ENCODE measurements at places on chromosomes 16 and 17.

DNA sequence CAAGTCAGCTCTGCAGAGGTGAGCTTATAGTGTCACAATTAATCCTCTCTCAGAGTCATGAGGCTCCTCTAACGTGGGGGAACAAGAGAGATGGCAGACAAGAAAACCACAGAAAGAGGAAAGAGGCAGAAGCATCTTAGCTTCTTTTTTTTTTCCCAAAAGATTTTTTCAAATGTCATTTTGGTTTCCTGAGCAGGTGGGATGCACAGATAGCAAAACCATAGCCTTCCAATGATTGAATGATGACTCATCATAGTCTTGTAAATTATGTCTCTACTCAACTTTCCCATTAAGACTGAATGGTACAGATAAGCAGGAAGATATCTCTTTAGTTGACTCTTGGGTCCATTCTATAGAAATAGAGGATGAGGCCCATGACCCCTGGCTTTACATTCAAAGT lies 162.8 kb upstream of the ZFHX3 start:
- DNase-seq: no peak

DNA sequence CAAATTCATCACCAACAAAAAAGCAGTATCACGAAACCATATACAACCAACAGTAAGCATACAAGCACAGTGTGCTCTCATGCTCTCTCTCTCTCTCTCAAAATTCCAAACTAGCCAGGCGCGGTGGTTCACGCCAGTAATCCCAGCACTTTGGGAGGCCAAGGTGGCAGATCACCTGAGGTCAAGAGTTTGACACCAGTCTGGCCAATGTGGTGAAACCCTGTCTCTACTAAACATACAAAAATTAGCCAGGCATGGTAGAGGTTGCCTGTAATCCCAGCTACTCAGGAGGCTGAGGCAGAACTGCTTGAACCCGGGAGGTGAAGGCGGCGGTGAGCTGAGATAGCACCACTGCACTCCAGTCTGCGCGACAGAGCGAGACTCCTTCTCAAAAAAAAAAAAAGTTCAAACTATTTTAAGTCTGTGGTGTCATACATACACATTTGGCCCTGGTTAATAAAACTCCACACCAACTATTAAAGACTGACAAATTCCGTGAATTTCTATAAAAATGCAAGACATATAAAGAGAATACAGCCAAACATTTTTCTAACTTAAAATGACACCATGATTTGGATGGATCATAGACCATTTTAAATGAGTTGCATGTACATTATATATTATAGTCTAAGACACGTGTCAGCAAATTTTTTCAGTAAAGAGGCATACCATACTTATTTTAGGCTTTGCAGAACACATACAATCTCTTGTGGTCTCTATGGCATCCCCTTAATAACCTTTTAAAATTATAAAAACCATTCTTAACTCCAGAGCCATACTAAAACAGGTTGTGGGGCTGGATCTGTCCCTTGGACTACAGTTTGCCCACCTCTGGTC lies 30.9 kb downstream of the GLG1 start:
- no peak for DNase-seq

DNA sequence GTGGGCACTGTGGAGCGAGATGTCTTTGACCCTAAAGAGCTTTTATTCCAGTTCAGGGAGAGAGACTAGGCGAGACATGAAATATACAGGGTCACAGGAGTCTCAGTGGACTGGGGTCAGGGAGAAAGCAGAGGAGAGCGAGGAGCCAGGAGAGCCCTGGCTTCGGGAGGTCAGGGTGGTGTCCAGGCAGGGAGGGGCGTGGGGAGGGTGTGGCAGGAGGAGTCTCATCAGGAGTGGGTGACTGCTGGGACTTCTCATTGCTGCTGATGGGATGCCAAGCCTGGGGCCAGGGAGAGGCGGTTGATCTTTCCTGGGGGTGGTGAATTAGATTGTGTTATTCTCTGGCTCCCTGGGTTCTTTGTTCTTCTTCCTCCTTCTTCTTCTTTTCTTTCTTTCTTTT lies 22.4 kb upstream of the USP7 start:
- DNase-seq: no peak

DNA sequence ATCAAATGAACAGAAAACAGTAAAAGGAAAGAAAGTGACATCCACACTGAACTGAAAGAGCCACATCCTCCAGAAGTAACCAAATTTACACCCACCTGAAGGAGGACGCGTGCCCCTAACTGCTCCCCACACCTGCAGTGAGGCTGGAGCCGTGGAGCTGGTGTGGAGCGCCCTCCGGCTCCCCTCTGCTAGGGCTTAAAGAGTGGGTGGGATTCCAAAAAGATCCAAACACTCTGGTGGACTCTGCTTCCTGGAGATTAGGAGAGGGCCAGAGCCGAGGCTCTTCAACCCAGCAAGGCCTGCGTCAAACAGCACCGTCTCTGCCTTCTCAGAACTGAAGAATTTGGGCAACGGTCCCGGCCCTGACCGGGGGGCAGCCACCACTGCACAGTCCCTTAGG lies 15.2 kb downstream of the CCDC40 start:
- no peak for DNase-seq

DNA sequence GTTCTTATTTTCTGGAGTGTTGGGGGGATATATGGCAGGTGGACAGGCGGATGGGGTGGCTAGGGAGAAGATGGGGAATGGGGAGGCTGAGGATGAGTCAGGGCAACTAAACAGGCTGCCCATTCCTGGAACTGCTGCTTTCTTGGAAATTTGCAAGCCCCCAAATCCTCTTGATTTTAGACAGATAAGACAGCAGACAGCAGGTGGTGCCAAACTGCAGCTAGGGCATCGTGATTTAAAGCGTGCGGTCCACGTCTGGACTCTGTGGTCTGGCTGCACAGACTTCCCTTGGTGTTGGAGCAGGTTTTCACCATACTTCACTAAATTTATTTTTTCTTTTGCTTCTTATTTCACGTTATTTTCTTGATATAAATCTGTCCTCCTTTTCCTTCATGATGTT lies 10.9 kb upstream of the KRT24 start:
- no peak for DNase-seq

DNA sequence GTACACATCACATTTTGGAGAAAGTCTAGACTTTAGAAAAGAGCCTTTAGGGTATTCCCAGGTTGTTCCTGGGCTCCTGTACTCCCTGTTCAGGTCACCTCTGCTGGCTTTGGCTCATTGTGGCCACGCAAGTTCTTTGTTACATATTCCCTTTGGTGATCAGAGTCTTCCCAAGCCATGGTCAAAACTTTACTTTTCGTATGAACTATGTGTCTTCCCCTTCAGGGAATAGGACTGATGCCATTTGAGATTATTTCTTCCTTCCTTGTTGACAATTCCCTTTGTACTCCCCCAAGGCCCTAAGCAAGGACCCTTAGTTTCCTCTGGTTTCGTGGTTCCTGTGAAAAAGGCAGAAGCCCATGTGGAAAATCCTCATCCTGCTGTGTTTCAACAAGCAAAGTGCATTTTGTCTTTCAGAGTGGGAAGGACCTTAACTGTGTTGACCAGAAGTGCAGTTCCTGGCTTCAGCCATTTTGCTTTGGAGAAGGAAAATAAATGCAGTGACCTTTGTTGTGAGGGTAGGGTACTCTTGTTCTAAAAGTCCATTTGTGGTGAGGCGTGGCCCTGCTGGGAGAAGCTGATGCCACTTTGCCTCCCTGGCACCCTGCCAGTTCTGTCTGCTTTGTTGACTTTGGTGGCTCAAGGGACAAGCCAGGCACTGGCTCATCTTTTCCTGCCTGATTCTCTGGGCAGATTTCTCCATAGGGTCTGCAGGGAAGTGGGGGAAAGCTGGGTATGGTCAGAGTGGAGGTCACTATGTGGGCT lies 55.1 kb downstream of the ZNRF1 start:
- DNase-seq: peak; percentile 65

GRCh38 chr16:71618429-71618828 lies 7.6 kb upstream of the MARVELD3 start:
- DNase-seq: no peak

- peak; percentile 35 for DNase-seq
These were observed 23.9 kb downstream of the PHB1 start for GRCh38 chr17:49390548-49391324.

- DNase-seq: no peak
These were observed 12.8 kb downstream of the MYO15A start for GRCh38 chr17:18121144-18121910.

- DNase-seq: no peak
These were observed 34.1 kb downstream of the EEF2K start for GRCh38 chr16:22240023-22240710.

GRCh38 chr16:1760911-1761310 lies 10.4 kb downstream of the NME3 start:
- DNase-seq: no peak

- DNase-seq: no peak
These were observed 3.0 kb downstream of the C16orf54 start for GRCh38 chr16:29742683-29743275.

DNA sequence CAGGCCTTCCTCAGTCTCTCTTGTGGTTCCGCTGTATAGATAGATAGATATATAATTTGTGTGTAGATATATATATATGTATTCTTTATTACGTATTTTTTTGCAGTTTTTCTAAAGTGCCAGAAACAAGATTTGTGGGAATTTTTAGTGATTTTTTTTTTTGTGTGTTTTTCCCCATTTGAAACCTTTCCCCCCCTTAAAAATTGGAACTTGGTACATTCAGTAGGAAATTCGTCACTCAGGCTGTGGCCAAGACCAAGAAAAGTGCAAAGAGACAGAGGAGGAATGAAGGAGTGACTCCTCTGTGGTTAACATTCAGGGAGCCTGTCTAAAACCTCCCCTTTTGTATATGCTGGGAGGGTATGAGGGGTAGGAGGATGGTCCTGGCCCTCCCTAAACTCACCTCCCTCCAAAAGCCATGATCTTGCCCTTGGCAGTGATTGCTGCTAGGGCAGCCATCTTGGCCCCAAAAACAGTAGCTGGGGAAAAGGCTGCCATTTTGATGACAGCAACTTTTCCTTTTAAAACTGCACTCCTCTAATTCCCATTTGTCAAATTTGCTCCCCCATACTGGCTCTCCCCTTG lies 15.2 kb downstream of the CHRNB1 start:
- DNase-seq: no peak

DNA sequence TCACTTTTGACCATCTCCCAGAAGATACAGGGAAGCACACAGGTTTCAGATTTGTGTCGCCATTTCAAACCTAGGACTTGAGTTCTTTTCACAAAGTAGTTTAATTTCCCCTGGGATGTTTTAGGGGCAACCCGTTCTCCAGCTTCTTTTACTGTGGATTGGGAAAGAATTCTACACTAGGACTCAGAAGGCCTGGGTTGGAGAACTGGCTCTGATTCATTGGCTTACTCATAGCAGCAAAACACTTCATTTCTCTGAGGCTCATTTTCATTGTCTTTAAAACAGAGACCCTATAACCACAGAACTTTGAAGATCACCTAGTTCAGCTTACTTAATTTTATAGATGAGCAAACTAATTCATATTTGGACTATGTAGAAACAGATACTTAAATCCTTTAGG lies 175.9 kb upstream of the SALL1 start:
- DNase-seq: no peak

GRCh38 chr17:63001689-63002394 lies 35.8 kb downstream of the TANC2 start:
- no peak for DNase-seq

DNA sequence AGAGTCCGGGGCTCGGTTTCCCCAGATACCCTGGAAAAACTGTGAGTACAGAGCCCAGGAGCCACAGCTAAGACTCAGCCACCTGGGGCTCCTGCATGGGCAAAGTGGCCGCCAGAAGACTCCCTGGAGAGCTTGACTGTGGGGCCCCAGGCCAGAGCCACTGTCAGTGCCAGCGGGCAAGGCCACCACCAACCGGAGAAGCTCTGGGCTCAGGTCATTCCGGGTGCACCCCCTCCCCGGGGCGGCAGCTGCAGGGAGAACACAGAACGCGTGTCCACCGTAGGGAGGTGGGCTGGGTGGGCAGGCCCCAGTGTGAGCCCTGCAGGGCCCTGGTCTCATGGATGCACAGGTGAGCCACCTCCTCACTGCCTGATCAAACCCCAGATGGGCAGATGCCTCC lies 22.3 kb upstream of the RBFOX3 start:
- no peak for DNase-seq

DNA sequence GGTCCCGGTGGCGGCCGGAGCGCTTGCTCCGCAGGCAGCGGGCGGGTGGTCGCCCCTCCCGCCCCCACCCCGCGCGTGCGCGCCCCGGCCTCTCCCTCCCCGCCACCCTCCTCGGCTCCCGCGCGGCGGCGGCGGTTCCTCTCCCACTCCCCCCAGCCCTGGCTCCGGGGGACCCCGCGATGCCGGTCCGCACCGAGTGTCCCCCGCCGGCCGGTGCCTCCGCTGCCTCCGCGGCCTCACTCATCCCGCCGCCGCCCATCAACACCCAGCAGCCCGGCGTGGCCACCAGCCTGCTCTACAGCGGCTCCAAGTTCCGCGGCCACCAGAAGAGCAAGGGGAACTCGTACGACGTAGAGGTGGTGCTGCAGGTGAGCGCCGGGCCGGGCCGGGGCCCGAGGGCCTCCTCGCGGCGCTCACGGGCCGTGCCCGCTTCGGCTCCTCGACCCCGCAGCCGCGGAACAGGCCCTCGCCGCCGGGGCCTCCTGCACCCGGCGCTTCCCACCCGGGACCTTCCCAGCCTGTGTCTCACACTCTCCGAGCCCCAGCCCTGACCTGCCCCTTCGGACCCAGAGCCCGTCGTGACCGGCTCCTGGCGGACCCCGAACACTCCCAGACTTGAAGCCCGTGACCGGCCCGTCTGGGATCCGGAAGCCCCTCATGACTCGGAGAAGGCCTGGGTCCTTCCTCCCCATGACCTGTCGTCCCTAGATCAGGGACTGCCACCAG lies 490 bp downstream of the GID4 start:
- no peak for DNase-seq

DNA sequence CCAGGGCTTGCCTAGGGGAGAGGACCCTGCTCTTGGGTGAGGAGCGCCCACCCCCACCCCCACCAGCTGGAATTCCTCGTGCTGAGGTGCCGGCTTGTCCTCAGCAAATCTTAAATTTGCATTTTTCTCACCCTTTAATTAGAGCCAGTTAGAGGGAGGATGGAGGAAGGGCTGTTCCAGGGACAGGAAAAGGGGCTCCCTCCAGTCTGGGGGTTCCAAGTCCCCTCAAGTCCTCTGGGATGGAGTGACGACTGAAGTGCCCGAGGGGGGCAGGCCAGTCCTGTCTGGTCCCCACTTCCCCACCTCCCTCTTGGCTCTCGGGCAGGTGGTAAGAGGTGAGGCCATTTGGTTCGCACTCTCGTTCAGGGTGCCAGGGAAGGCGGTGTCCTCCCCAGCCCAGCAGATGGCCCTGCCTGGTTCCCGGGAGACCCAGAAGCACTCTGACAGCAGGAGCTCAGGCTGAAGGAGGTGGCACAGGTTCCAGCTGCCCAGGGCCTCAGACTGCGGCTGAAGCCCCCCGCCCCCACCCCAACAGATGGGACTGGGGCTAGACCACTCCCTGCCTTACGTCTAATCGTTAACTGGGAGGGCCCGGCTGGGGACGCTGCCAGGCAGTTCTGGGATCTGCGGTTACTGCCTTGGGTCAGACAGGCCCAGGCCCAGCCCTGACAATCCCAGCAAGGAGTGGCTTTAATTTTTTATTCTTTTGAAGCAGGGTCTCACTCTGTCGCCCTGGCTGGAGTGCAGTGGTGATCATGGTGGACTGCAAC lies 2.2 kb downstream of the RAB26 start:
- DNase-seq: no peak

GRCh38 chr16:28990375-28991040 lies 5.7 kb downstream of the LAT start:
- DNase-seq: no peak

Data from hypothalamus (tissue), 51 donors.